RWPE2 (cell line): ENCODE measurements at places on chromosomes 4 and X.

DNA sequence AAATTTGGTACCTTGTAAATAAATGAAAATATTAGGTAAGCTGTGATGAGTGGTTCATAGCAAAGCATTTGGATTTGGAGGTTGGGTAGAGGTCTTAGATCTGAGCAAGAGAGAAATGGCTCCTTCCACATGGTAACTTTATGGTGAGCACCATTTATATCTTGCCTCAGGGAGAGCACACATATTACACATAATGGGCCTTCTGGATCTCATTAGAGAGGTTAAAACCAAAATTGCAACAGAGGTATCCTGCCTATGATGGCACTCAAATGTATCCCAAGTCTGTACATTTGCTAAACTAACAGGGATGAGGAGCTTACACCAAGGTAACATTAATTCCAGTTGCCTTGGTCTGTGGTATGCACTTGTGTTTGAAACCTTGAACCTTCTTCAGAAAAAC is 87.1 kb upstream of the PUDP start:
- H3K27me3 ChIP-seq: no peaks in the 10 kb centered on the region
- H3K36me3 ChIP-seq: no peaks in the 10 kb centered on the region
- no peaks in the 10 kb centered on the region for H3K4me1 ChIP-seq
- no peak overlapping the region for H3K27ac ChIP-seq
- no peak overlapping the region for H3K4me3 ChIP-seq

DNA sequence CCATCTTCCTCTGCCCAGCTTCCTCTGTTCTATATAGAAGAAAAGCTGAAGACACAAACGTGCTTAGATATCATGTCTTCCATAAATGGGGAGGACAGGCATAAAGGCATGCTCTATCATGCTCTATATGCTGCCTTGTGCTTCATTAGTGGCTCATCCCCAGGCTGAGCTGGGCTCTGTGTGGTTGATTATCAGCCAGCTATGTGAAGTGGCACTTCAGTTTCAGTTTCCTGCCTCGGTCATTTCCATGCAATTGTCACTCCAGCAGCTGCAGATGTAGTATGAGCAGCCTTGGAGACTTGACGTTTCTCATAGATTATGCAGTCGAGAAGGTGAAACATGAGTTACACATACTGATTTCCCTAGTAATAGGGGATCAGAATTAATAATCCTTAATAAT is 106.2 kb downstream of the SYTL5 start:
- no peaks in the 10 kb centered on the region for H3K27me3 ChIP-seq
- H3K27ac ChIP-seq: no peak overlapping the region
- no peaks in the 10 kb centered on the region for H3K4me1 ChIP-seq
- H3K4me3 ChIP-seq: no peak overlapping the region
- DNase-seq: no peak
- no peaks in the 10 kb centered on the region for H3K36me3 ChIP-seq

- peaks cover 5% of the 10 kb centered on the region for H3K4me1 ChIP-seq
- no peaks in the 10 kb centered on the region for H3K27me3 ChIP-seq
- DNase-seq: no peak
- H3K27ac ChIP-seq: no peak overlapping the region
Observed at GRCh38 chr4:185830263-185830994, 18.4 kb upstream of the SORBS2 start.

DNA sequence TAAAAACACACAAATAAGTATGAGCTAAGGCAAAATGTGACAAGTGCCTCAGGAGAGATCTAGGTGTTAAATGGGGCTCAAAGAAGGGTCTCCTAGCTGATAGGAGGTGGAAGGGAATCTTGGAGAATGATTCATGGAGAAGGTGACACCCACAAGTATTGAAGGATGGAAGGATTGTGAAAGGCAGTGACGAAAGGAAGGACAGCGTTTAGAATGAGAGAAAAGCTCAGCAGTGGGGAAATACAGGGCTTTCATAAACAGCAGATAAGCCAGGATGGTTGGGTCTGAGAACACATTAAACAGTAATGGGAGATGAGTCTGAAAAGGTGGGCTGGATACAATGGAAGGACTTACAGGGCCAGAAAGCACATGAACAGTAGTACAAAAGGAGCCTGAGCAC is 11.5 kb downstream of the ANXA5 start:
- H3K27ac ChIP-seq: peak overlapping the region; percentile 97
- peaks cover 99% of the 10 kb centered on the region for H3K36me3 ChIP-seq
- peaks cover 22% of the 10 kb centered on the region for H3K4me1 ChIP-seq
- no peaks in the 10 kb centered on the region for H3K27me3 ChIP-seq

- H3K27ac ChIP-seq: no peak overlapping the region
- H3K4me3 ChIP-seq: no peak overlapping the region
- DNase-seq: no peak
- H3K27me3 ChIP-seq: no peaks in the 10 kb centered on the region
Observed at GRCh38 chr4:12534684-12535083, 949.5 kb downstream of the RAB28 start.

DNA sequence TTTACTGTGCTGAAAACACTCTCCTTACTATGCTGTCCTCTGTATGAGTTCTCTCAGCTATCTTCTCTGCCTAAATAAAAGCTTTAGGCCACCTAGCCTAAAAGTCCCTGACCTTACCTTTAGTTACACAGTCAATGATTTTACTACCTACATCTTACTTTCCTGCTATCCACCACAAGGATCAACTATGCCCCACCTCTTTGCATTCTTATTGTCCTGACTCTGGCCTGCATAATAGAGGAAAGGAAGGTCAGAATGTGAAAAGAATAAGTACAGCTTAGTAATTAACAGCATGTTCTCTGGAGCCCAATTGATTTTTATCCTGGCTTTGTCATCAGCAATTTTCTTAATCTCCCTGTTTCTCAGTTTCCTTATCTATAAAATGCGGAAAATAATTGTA is 1257.8 kb downstream of the RPA4 start:
- no peak for DNase-seq
- H3K4me3 ChIP-seq: no peak overlapping the region
- no peaks in the 10 kb centered on the region for H3K4me1 ChIP-seq
- H3K27me3 ChIP-seq: no peaks in the 10 kb centered on the region
- H3K27ac ChIP-seq: no peak overlapping the region

- H3K27ac ChIP-seq: no peak overlapping the region
- H3K27me3 ChIP-seq: no peaks in the 10 kb centered on the region
- DNase-seq: no peak
- no peak overlapping the region for H3K4me3 ChIP-seq
- no peaks in the 10 kb centered on the region for H3K36me3 ChIP-seq
- no peaks in the 10 kb centered on the region for H3K4me1 ChIP-seq
Observed at GRCh38 chrX:38382663-38383062, 30.3 kb downstream of the OTC start.

GRCh38 chrX:115204040-115204439 is 14.8 kb downstream of the RBMXL3 start:
- no peaks in the 10 kb centered on the region for H3K4me1 ChIP-seq
- no peaks in the 10 kb centered on the region for H3K36me3 ChIP-seq
- no peak for DNase-seq
- H3K27ac ChIP-seq: no peak overlapping the region
- no peak overlapping the region for H3K4me3 ChIP-seq

DNA sequence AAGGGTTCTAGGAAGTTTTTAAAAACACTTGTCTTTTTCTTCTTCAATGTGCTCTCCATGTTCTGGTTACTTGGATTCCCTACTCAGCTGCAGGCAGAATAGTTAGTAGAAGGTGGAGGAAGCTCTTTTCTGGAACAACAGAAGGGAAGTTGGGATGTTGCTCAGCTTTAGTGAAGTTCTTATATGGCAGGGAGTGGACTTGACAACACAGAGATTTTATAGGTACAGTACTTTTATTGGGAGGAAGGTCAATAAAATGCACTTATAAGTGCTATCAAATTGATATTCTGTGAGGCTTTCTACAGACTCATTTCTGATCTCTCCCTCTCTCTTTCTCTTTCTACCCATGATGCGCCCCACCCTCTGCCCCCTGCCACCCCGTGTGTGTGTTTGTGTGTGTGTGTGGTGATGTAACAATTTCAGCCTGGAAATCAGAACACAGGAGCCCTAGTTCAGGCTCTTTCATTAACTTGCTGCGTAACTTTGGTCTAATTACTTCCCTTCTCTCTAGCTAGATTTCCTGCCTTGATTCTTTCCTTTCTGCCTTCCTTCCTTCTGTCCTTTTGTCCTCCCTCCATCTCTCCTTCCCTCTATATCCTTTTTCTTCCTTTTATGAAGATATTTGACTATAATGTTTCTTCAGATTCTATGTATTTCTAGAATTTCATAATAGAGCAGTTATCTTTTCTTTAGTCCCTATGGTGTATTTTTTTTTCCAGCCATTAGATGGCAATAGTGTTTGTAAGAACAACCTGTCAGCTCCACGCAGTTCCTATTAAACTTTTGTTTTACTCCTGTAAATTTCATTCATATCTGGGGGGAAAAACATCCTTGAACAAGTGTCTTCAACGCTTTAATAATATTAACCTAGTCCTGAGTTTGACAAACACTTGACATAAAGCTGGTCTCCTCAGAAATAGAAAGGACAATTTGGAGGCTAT is 37.1 kb downstream of the HEPH start:
- no peaks in the 10 kb centered on the region for H3K36me3 ChIP-seq
- H3K27ac ChIP-seq: no peak overlapping the region
- no peaks in the 10 kb centered on the region for H3K27me3 ChIP-seq
- no peak overlapping the region for H3K4me3 ChIP-seq
- no peaks in the 10 kb centered on the region for H3K4me1 ChIP-seq

DNA sequence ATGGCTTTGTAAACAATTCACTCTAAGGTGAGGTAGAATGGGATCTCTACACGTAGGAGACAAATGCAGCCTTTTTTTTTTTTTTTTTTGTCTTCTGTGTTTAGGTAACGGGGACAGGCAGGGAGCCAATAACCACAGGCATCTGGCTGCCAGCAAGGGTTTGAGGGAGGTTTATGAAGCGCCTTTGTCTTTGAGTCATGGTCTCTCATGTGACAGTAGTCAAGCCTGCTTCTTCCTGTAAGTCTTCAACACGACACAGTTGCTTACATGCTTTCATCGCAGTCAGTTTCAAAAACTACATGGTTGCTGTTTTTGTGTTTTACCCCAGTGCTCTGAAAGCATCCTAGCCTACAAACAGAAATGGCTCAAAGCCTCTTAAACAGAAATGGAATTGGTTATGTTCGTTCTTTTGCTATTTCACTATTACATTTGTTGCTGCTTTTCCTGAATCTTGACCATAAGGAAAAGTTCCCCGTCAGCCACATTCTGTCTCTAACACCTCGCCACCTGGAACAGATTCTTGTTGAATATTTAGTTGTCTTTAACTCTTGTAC is 127.8 kb upstream of the METTL14 start:
- H3K36me3 ChIP-seq: no peaks in the 10 kb centered on the region
- no peaks in the 10 kb centered on the region for H3K27me3 ChIP-seq
- no peak overlapping the region for H3K27ac ChIP-seq

GRCh38 chr4:23631255-23631950 is 258.4 kb downstream of the PPARGC1A start:
- H3K27ac ChIP-seq: no peak overlapping the region
- no peaks in the 10 kb centered on the region for H3K4me1 ChIP-seq
- no peak overlapping the region for H3K4me3 ChIP-seq

- H3K4me1 ChIP-seq: peaks cover 13% of the 10 kb centered on the region
- no peaks in the 10 kb centered on the region for H3K36me3 ChIP-seq
- H3K4me3 ChIP-seq: no peak overlapping the region
Observed at GRCh38 chrX:39874202-39874816, 223.4 kb downstream of the BCOR start.

DNA sequence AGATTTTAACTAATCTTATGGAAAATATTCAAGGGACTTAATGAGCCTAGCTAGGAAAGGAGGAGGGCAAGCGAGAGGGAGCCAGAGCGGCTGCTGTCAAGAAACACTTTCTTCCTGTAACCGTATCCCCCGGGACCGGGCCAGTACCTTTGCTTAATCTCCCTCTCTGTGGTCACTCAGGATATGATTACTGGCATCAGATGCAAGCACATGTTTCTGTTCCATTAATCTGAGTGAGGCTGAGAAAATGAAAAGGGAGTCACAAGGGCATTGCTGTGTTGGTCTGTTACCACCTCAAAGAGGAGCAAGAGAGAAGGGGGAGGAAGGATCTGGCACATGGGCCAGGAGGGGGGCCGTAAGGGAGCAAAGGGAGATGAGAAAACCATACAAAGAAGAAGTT is 356.7 kb upstream of the GATB start:
- no peak overlapping the region for H3K27ac ChIP-seq
- H3K36me3 ChIP-seq: no peaks in the 10 kb centered on the region
- no peak overlapping the region for H3K4me3 ChIP-seq

GRCh38 chr4:52979821-52980590 is 117.9 kb downstream of the RASL11B start:
- H3K4me1 ChIP-seq: no peaks in the 10 kb centered on the region
- no peak overlapping the region for H3K27ac ChIP-seq
- H3K36me3 ChIP-seq: no peaks in the 10 kb centered on the region
- no peak overlapping the region for H3K4me3 ChIP-seq
- H3K27me3 ChIP-seq: no peaks in the 10 kb centered on the region

DNA sequence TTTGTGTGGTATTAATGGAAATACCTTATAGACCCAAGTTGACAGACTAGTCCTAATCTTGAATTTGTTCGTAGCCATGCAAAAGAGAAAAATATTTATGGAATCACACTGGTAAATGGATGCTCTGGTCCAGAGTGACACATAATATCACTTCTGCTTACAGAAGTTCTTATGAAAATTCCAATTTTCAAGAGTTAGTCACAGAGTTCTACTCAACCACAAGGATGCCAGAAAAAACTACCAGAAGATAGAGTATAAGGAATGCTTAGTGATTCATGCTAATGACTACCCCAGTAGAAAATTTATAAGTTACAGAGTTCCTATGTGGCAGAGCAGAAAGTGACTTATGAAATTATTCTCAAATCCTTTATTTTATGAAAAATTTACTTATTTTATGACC is 1384.8 kb downstream of the FAM133A start:
- H3K27me3 ChIP-seq: no peaks in the 10 kb centered on the region
- no peaks in the 10 kb centered on the region for H3K36me3 ChIP-seq
- H3K4me3 ChIP-seq: no peak overlapping the region
- H3K4me1 ChIP-seq: peaks cover 5% of the 10 kb centered on the region
- H3K27ac ChIP-seq: peak overlapping the region; percentile 55
